ENCODE measurements at places on chromosomes 3 and 15.

DNA sequence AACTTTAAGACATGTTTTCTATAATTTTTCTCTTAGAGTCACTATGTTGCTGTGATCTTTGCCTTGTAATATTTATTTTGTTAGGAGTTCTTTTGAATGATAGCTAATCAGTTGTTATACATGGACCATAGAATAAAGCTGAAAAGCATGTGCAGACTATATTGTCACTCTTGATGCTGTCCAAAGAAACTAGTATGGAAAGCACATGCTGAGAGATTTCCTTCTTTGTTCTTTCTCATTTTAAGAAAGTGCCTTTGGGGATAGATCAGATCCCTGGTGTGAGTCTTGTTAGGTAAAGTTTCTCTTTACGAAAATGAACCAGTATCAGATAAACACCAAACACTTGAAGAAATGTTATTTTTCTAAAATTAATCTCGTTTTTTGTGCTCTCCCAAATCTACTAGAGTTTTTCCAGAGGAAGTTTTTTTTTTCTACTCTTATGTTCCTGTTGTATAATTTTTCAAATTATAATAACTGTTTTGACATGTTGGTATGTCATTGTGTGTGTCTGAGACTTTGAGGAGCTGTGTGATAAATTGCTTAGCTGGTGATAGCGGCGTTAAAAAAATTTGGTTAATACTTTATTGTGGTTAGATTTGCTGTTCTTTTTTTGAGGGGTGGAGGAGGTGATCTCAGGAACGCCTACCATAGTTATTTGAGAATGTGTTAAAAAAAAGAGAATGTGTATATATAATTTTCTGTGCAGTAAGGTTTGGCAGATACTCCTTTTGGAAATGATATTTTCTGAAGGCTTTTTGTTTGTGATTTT is 2.2 kb downstream of the PIAS1 start:
- no peak for DNase-seq

GRCh38 chr15:31483986-31484951 is 157.6 kb downstream of the KLF13 start:
- no peak for DNase-seq

DNA sequence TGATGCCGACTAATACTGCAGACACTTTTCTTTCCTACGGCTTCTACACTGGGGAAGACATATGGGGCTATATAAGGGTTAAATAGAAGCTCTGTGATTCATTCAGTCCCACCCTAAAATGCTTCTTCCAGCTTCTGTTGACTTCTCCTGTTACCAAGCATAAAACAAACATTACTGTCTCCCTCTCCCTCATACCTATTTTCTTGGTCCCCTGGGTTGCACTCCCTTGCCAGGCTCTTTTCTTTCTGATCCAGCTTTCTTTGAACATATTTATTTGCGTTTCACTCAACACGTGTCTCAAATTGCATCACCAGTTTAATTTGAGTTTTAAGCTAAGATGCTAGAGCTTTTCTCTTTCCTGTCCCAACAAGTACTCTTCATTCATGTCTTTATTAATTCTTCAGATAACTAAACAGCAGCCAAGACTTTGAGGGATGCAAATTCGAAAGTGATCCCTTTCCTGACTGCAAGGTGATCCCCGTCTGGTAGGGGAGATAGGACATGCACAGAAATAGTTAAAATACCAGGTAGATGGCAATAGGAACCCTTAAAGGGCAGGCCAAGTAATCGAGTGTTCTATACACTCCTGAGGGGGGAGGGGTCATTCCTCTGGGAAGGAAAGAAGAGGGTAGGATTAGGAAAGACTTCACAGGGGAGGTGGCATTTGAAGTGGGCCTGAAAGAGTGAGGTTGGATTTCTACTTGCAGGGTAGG is 198.6 kb upstream of the BCL6 start:
- no peak for DNase-seq

DNA sequence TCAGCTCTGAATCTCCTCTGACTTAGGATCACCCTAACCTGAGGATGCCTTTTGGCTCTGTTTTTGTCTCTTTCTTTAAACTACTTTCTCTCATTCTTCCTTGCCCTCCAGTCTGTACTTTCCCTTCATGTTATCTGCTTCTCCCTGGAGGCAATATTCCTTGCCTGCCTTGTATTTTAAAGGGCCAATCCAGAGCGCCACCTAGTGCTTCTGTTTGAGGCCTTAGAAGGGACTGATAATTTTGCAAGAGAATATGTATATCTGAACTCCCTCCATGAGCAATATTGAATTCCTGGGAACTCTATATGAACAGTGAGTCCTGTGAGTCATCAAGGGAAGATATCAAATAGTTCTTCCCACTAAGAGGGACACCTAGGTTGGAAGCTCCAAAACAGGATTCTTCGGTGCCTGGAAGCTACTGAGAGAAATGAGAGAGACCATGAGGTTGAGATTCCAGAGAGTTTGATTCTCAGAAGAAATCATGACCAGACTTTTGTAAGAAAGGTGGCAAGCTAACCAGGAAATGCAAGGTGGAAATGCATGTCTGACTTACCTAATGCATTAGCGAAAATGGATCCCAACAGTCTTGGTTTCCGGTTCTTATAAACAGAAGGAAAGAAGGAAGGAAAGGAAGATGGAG is 203.8 kb upstream of the CD96 start:
- peak; percentile 70 for DNase-seq

DNA sequence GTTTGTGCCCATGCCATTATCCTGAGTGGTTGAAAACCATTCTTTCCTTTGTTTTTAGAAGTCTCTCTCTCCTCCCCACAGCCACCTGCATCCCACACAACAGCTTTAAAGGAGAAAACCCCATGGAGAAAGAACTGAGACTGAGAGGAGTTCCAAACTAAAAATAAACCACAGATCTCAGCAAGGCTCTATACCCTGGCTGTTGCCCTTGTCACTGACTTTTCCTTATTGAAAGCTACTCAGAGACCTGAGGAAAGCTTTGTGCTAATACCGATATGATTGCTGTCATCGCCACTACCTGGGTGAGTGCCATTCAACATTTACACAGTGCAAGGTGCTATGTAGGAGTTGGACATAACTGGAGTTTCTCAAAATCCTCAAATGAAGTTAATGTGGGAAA is 55.5 kb upstream of the RASGRP1 start:
- DNase-seq = no peak

DNA sequence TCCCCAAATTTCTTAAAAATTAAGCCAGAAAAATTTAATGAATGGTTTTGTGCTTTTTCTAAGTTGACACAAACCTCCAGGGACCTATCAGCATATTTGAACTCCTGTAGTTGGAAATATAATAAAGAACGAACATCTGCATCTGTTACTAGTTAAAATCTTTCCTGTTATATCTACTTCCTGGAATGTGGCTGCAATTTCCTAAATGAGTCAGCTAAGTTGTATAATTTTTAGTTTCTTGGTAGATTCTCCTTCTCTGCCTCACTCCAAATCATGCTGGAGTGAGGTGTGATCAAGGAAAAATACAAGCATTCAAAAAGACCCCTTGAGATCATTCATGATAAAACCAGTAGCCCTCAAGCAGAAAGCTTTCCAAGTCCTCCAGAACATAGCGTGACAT is 106.2 kb upstream of the MCTP2 start:
- DNase-seq = no peak

DNA sequence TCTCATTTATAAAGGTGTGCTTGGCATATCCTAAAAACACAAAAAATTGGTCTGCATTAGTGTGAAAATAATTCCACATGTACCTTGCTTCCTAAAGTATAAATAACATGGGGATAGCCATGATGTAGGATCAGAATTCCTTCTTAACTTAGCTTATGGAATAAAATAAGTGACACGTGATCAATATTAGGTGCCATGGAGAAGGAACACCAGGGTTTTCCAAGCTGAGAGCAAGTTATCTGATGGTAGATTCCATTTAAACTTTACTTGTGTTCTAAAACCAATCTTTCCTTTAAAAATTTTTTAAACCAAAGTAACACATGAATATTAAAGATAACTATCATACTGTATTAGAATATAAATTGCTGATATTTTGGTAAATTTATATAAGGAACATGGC is 300.5 kb downstream of the ZPLD1 start:
- DNase-seq = no peak

DNA sequence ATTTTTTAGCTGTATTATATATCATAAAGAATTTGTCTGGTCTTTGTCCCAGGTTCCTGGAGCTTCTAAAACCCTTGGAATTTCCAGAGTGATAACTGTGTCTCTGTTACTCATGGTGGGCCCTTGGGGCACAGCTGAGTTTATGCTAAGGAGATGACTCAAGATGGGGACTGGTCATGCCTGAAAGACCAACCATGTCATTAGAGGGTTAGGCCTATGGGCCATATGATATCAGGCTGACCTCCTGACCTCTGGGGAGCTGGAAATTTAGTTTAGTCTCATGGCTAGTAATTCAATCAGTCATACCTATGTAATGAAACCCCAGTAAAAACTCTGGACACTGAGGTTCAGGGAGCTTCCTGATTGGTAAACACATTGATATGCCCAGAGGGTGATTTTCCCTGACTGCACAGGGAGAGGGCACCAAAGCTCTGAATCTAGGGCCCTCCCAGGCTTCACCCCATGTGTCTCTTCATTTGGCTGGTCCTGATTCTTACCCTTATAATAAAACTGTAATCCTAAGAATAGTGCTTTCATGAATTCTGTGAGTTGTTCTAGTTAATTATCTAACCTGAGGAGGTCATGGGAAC is 69.6 kb downstream of the EEFSEC start:
- DNase-seq = no peak

Data from ACHN (cell line).